AG04449 (cell line): ENCODE measurements at places on chromosomes 5 and 9.

DNA sequence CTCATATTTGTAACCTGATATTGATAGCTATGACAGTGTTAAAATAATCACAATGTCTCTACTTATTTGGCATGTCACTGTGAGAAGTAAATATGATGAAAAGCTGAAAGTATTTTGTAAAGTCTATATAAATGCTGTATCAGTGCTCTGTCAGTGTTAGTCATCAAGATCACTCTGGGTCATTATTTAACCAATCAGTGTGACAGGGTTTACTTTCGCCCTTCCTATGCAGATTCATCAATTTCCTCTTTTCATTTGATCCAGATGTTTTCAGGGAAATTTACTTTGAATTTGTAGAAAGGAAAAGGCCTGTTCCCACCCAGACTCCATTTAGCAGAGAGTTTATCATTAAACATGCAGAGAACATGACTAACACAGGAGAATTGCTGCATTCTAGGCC is 9.9 kb upstream of the PCSK5 start:
- DNase-seq: no peak

GRCh38 chr9:90722071-90722470 is 79.4 kb upstream of the DIRAS2 start:
- DNase-seq: no peak

DNA sequence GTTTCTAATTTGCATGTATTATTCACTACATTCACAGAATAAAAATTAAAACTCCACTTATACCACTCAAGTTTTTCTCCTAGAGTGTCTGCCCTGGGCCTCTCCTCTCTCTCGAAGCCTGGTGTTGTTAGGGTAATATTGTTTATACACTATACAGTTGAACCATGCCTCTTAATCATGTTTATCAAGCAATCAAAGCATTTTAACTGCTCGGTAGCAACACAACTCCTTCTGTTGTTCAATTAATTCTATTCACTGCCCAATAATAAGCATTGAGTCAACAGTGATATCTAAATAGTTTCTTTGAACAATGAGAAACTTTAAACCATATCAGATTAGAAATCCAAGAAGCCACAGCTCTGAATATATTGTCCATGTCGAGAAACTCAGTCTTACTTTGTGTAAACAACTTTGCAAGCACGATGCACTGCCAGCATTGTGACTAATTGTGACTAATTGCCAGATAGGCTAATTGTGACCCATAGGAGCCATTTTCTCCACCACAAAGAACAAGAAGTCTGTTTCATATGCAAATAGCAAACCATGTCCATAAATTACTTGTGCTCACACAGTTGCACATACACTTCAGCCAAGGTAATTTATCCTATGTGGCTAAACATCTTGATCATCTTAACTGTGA is at the start of gene DNAH5:
TSS of gene DNAH5 (minus strand) at position 129 of the 640 bp plus-strand sequence. CDS start 250 bp downstream, outside the sequence.
- no peak for DNase-seq

DNA sequence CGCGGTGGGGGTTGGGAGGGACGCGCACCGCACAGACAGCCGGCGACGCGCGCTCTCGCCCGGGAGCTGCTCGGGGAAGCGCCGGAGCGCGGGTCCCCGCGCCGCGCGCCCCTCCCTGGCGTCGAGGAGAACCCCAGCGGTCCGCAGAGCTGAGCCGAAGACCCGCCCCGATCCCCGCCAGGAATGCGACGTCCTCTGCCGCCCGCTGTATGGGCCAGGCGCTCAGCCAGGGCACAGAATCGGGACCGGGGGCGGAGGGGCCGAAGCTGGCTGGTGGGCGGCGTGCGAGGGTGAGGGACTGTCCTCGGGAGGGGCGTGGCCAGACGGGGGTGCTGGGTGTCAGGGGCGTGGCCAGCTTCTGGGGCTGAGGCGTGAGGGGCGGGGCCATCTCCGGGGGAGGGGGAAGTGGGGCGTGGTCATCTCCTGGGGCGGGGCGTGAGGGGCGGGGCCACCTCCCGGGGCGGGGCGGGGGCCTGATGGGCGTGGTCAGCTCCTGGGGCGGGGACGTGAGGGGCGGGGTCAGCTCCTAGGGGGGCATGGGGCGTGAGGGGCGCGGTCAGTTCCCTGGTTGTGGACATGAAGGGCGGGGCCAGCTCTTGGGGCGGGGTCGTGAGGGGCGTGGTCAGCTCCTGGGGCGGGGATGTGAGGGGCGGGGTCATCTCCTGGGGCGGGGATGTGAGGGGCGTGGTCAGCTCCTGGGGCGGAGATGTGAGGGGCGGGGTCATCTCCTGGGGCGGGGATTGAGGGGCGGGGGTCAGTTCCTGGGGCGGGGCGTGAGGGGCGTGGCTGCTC is 965 bp downstream of the PTGDS start:
- no peak for DNase-seq

GRCh38 chr9:37157726-37158377 is 37.5 kb downstream of the ZCCHC7 start:
- no peak for DNase-seq

- no peak for DNase-seq
Observed at GRCh38 chr5:56581426-56581825, 233.9 kb upstream of the MAP3K1 start.

- DNase-seq: no peak
Observed at GRCh38 chr5:40477856-40478546, 201.7 kb upstream of the PTGER4 start.

DNA sequence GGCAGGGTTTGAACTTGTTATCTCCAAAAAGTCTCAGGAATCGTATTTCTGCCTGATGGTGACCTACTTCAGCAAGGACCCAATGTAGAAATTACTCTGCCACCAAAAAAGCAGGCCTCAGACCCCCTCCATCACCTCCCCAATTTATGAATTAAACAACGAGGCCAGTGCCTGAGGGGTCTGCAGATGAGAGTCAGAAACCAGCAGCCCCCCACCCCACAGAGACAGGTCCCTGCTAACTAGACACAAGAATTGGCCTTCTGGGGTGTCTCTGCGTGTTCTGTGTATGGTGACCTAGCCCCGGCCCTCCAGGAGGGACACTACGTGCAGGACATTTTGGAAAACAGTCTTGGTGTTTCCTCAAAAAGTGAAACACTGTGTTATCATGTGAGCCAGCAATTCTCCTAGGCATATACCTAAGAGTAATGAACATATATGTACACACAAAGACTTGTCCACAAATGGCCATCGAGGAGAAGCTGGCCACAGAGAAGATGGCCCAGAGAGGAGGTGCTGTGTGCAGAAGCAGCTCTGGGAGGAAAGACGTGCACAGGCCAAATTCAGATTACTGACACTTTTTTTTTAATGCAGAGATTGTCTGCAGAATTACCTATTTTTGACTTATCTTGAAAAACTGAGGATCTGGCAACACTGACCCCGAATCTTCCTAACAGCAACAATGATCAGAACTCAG is 93.8 kb downstream of the ADAMTS2 start:
- DNase-seq: no peak

GRCh38 chr9:32011049-32011448 is 373.4 kb upstream of the ACO1 start:
- no peak for DNase-seq

GRCh38 chr5:126464959-126465358 is 41.8 kb downstream of the GRAMD2B start:
- DNase-seq: no peak

GRCh38 chr9:35687306-35687705 is 2.4 kb downstream of the TPM2 start:
- DNase-seq: no peak

GRCh38 chr5:73564675-73565074 is 764 bp downstream of the ANKRA2 start:
- no peak for DNase-seq

GRCh38 chr5:594226-594860 is 17.8 kb upstream of the CEP72 start:
- DNase-seq: no peak

DNA sequence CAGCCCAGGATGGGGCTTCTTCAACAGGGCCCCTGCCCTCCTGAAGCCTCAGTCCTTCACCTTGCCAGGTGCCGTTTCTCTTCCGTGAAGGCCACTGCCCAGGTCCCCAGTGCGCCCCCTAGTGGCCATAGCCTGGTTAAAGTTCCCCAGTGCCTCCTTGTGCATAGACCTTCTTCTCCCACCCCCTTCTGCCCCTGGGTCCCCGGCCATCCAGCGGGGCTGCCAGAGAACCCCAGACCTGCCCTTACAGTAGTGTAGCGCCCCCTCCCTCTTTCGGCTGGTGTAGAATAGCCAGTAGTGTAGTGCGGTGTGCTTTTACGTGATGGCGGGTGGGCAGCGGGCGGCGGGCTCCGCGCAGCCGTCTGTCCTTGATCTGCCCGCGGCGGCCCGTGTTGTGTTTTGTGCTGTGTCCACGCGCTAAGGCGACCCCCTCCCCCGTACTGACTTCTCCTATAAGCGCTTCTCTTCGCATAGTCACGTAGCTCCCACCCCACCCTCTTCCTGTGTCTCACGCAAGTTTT is 23.6 kb downstream of the PCDHGC5 start:
- no peak for DNase-seq

DNA sequence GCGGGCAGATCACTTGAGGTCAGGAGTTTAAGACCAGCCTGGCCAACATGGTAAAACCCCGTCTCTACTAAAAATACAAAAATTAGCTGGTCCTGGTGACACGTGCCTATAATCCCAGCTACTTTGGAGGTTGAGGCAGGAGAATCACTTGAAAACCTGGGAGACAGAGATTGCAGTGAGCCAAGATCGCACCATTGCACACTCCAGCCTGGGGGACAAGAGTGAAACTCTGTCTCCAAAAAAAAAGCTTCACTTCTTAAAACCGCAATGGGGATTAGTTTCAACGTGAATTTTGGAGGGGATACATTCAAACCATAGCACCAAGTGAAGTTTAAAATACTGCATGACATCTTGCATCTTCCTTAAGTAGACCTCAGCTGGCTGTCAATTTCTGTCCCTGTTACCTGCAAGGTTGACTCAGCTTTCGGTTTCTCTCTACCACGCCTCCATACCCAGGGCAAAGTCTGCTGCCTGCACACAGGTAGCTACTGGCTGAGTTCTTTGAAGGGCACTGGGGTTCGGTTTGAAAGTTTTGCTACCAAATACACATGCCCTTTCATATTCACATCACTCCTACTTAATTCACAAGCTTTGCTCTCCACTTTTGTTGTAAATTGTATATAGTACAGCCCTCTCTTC is 69.3 kb downstream of the KIAA1958 start:
- DNase-seq: no peak

GRCh38 chr5:76604838-76605237 is 18.4 kb downstream of the F2RL2 start:
- DNase-seq: no peak

GRCh38 chr9:36956908-36957307 is 77.2 kb downstream of the PAX5 start:
- no peak for DNase-seq

DNA sequence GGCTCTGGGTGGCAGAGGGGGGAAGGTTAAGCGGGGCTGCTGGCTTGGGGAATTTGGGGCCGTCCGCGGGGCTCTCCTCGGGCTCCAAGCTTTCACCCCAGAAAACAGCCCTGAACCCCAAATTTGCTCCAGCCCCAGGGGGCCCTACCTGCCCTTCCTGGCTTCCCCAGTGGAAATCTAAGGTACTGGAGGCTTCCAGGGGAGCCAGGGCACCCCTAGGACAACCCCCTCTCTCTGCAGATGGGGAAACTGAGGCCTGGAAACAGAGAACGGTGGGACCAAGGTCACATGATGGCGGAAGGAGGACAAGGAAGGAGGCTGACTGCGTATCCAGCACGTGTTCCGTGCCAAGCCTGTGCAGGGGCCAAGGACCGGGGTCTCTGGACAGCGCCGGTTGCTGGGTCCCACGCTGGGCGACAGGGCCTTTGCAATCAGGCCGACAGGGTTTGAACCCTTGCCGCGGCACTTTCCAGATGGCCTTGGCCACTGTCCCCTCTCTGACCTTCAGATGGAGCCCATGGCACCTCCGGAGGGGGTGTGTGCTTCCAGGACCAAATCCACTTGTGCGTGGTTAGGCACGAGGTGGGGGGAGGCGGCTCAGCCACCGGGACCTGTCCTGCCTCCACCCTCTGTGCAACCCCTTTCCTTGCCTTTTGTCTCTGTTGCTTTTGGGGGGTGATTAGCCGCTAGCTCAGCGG is 183.1 kb downstream of the C9orf50 start:
- no peak for DNase-seq

DNA sequence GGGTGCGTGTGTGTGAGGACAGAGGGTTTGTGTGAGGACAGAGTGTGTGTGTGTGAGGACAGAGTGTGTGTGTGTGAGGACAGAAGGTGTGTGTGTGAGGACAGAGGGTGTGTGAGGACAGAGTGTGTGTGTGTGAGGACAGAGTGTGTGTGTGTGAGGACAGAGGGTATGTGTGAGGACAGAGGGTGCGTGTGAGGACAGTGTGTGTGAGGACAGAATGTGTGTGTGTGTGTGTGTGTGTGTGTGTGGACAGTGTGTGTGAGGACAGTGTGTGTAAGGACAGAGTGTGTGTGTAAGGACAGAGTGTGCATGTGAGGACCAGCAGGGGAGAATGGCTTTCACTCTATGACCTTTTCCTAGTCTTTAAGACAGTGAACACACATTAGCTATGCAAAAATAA is 63.1 kb upstream of the UBAC1 start:
- no peak for DNase-seq

GRCh38 chr9:2055203-2055658 is 40.1 kb downstream of the SMARCA2 start:
- DNase-seq: no peak

- DNase-seq: no peak
Observed at GRCh38 chr9:126763130-126763764, 41.6 kb upstream of the ZBTB43 start.

DNA sequence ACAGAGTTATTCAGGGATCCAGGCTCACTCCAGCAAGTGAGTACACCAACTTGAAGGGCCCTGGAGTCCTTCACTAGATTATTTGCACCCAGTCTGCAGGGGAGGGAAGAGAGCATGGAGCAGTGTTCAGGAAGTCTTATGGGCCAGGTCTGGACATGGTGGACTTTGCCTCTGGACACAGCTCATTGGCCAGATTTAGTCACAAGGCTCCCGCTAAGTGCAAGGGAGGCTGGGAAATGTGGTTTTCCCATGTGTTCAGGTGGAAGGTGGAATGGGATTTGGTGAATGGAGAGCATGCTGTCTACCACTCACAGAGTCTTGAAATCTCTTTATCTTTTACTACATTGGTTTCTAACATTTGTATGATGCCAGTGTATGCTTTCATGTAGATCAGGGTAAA is 200.5 kb downstream of the GNA14 start:
- no peak for DNase-seq

GRCh38 chr5:59656351-59657254 is 236.9 kb downstream of the PDE4D start:
- no peak for DNase-seq

GRCh38 chr9:16368237-16369087 is 502.0 kb downstream of the BNC2 start:
- no peak for DNase-seq

GRCh38 chr5:133392448-133392847 is 219.9 kb downstream of the FSTL4 start:
- DNase-seq: no peak
